Choroid plexus epithelial cell (primary cell): ENCODE measurements at places on chromosomes 6 and 20.

- peak; percentile 62 for DNase-seq
Observed at GRCh38 chr6:100678027-100678426, 203.1 kb downstream of the ASCC3 start.

- no peak for DNase-seq
Observed at GRCh38 chr20:2244993-2245392, 50.8 kb upstream of the TGM3 start.

DNA sequence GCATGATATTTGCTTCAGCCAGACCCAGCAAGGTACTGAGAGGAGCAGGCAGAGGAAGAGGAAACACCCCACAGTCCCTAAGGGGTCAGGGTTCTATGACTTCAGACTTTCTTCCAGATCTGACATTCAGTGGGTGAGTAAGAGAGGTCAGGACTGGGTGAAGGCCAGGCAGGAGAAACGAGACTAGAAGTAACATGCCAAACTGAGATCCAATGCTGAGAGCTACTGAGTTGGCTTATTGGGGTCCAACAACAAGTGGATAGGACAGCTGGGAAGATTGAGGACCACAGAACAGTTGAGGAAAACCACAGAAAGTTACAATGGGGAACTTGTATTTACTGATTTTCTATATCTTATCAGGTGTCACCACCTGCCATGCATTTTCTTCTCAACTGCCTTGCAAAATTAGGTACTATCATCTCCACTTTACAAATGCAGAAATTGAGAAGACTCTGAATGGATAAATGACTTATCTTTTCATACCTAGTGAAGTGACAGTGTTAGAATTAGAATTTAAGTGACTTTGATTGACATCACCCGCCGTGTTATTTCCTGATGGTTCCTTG lies 43.8 kb upstream of the HIVEP1 start:
- no peak for DNase-seq

DNA sequence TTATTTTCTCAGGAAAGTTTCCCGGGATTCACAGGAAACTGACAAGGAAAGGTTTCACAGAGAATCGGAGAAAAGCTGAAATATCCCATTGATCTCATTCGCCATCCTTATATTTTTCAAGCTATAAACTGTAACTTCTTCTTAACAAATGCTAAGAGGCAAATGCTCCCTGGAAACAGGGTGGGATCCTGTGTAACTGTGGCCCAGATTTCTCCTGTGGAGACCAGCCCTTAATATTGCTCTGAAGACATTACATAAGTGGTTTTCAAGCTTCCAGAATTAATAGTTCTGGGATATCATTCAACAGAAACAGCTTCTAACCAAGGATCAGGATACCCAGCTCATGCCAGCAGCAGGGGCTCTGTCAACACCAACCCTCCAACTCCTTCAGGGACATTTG lies 69.2 kb downstream of the THBS2 start:
- DNase-seq, result no peak

GRCh38 chr6:132333639-132334520 lies 67.4 kb downstream of the MOXD1 start:
- DNase-seq, result peak; percentile 87
